ENCODE measurements at places on chromosomes 6 and 20.
A peak's percentile ranks its signal among the peaks of the same experiment; 100 is the strongest.

GRCh38 chr6:17419189-17419575, 25.8 kb downstream of the CAP2 start:
- ATAC-seq = no peak

GRCh38 chr20:325889-326644, 715 bp downstream of the SOX12 start:
- peak; percentile 26 for ATAC-seq

DNA sequence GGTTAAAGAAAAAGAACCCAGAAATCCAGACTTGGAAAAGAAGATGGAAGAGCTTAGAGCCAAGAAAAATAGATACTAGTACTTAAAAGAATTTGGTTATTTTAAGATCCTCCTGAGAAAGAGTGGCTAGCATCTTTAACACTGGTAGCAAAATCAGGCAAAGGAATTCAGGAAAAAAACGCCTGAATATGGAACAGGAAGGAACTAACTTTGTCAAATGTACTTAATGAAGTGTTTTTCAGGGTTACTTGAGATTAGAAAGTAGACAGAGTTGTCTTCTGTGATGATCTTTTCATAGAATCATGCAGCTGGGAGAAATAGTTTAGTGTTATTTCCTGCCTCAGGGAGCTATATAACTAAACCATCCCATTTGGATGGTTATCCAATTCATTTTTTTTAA, 50.8 kb upstream of the SASH1 start:
- ATAC-seq = no peak

DNA sequence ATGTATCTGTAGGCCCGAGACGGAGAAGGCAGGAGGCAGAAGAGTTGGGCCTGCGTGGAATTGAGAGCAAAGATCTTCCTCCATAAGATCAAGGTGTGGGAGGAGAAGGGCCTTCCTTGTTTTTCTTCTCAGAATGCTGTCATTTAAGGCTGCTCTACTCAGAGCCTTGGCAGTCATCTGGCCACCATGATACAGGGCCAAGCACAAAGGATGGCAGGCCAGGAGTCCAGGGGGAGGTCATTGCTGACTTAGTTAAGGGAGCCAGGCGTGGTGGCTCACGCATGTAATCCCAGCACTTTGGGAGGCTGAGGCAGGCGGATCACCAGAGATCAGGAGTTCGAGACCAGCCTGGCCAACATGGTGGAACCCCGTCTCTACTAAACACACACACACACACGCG, 137.1 kb downstream of the BMP7 start:
- no peak for ATAC-seq

DNA sequence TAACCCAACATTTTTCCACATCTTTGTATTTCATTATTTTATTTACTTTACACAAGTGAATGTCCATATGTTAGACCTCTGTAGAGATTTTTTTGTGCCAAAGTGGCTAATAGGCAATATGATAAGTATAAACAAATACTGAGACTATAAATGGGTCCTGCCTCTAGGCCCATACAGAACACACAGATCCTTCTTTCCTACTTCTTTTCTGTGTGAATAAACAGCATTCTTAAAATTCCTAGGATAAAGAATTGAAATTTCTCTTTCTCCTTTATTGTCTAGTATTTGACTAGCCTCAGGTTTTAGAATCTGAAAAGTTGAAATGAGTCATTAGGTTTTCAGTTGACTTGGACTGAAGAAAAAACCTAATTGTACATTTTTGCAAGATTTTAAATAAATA, 46.3 kb upstream of the HS3ST5 start:
- ATAC-seq = no peak

- no peak for ATAC-seq
Observed at GRCh38 chr6:5025911-5026819, 22.3 kb upstream of the RPP40 start.

- no peak for ATAC-seq
Observed at GRCh38 chr6:78810146-78810545, 57.2 kb upstream of the IRAK1BP1 start.

DNA sequence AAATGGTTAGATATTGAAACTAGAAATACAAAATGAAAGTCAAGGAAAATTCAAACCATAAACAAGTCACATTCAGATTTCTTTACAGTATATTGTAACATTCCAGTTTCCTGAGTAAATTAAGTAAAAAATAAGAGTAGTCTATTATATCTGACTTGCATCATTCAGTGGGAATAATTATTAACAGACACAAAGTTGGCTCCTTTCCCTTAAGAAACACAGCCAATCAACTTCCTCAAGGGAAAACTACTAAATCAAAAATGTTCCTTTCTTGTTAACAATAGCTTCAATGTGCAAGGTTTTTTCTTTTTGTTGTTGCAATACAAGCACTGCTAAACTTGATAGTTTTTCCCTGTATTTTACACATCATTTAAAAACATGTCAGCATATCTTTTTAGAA, 33.2 kb downstream of the DNAAF9 start:
- ATAC-seq = no peak

- ATAC-seq = no peak
Observed at GRCh38 chr6:157076451-157076822, 246.9 kb downstream of the TMEM242 start.

GRCh38 chr20:50494428-50494827, 15.8 kb upstream of the PTPN1 start:
- no peak for ATAC-seq

GRCh38 chr20:17014217-17014616, 212.6 kb upstream of the PCSK2 start:
- ATAC-seq = no peak

DNA sequence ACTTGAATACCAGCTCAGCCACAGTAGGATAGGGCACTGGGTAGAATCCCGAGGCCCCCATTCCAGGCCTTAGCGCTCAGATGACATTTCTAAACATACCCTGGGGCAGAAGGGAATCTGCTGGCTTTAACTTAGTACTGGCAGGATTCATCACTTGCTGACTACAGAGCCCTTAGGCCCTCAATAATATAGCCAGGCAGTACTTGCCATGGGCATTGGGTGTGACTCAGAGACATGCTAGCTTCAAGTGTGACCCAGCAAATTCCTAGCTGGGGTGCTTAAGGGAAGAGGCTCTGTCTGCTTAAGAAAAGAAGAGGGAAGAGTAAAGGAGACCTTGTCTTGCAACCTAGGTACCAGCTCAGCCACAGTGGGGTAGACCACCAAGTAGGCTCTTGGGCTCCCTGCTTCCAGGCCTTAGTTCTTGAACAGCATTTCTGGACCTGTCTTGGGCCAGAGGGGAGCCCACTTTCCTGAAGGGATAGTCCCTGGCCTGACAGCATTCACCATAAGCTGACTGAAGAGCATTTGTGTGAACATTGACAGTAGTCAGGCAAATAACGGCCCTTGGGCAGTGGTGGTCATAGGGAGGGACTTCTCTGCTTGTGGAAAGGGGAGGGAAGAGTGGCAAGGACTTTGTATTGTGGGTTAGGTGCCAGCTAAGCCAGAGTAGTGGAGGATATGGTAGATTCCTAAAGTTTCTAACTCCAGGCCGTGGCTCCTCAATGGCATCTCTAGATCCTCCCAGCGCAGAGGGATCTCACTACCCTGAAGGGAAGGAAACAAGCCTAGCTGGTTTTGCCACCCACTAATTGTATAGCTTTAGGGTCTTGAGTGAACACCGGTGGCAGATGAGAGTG, 48.5 kb upstream of the HACE1 start:
- ATAC-seq = no peak

- no peak for ATAC-seq
Observed at GRCh38 chr6:169880516-169880915, 129.1 kb downstream of the ERMARD start.

GRCh38 chr6:105235155-105235554, 55.3 kb upstream of the POPDC3 start:
- no peak for ATAC-seq

DNA sequence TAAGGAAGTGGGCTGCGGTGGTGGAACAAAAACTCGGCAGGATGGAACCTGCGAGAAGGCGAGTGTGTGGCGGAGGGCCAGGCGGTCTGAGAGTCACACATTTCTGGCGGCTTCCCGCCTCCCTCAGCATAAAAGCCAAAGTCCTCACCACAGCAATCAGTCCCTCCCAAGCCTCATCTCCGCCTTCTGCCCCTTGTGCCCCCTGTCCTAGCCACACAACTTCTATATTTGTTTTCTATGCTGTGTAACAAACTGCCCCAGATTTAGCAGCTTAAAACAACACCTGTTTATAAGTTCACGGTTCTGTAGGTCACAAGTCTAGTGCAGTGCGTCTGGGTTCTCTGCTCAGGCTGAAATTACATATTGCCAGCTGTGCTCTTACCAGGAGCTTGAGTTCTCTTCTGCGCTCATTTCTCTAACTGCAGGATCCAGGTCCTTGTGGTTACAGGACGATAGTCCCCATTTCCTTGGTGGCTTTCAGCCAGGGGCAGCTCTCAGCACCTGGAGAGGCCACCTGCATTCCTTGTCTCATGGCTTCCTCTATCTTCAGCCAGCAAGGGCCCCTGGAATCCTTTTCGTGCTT, 11.7 kb upstream of the SPO11 start:
- ATAC-seq = no peak

DNA sequence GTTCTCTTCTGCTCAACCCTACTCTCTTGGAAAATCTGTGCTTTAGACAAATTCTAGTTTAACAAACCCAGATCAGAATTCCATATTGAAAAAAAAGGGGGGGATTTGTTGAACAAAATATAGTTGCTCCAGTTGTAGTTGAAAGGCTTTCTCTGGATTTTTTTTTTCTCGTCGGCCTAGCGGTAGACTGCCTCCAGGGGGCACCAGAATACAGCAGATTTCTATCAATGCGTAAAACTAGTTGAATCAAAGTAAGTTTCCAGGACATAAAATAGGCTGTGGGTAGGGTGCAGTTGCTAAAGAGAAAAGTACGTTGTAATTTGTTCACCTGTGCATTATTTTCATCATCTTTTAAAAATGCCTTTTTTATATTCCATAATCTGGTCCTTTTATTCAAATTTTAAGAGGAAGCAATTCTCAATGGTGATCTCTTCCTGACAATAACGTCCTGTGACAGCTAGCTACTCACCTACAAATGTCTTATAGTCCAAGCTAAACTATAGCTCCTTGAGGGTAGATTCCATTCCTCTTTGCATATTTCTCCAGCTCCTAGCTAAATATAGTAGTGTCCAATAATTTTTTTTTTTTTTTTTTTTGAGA, 105.4 kb downstream of the PERP start:
- ATAC-seq = no peak

- ATAC-seq = no peak
Observed at GRCh38 chr6:157635388-157636244, 187.4 kb upstream of the SNX9 start.

GRCh38 chr20:22368235-22368634, 216.1 kb downstream of the FOXA2 start:
- no peak for ATAC-seq

GRCh38 chr6:166167258-166167731, 356 bp downstream of the TBXT start:
- no peak for ATAC-seq

GRCh38 chr6:170106906-170107525, 183.9 kb downstream of the DLL1 start:
- no peak for ATAC-seq

DNA sequence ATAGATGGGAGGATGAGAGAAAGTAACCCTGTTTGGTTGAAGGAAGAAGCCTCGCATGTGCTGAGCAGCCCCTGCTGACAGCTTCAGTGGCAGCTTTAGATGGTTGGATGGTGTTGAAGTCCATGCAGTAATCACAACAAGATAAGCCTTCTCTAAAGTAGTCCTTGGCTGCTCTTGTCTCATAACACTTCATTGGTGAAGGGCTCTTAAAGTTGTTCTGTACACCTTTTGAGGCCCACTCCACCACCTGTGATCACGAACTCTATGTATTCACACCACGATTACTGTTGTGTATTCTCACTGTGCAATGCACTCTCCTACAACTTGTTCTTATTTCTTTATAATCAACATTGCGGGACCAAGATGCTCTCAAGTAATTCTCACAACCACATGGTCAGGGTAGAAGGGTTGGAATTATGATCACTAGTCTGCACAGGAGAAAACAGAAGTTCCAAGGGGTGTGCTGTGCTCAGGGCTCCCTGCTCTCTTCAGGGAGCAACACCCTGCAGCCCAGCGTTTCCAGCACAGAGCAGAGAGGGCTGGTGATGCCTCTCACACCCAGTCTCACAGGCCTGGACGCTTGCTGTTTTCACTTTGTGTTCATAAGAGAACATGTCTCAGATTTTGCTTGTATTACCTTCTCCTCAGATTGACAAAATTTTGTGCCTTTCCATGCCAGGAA, 294.4 kb downstream of the SMOC2 start:
- ATAC-seq = no peak

GRCh38 chr6:106167096-106167814, 81.1 kb downstream of the PRDM1 start:
- no peak for ATAC-seq

GRCh38 chr6:88449770-88450169, 283.6 kb upstream of the CNR1 start:
- no peak for ATAC-seq

GRCh38 chr6:21360336-21360735, 233.2 kb upstream of the SOX4 start:
- ATAC-seq = no peak

- ATAC-seq = no peak
Observed at GRCh38 chr6:37827603-37828265, 8.2 kb downstream of the ZFAND3 start.

GRCh38 chr20:6157345-6157744, 34.5 kb upstream of the FERMT1 start:
- ATAC-seq = no peak

GRCh38 chr6:90383196-90383822, 86.7 kb upstream of the BACH2 start:
- peak; percentile 96 for ATAC-seq

DNA sequence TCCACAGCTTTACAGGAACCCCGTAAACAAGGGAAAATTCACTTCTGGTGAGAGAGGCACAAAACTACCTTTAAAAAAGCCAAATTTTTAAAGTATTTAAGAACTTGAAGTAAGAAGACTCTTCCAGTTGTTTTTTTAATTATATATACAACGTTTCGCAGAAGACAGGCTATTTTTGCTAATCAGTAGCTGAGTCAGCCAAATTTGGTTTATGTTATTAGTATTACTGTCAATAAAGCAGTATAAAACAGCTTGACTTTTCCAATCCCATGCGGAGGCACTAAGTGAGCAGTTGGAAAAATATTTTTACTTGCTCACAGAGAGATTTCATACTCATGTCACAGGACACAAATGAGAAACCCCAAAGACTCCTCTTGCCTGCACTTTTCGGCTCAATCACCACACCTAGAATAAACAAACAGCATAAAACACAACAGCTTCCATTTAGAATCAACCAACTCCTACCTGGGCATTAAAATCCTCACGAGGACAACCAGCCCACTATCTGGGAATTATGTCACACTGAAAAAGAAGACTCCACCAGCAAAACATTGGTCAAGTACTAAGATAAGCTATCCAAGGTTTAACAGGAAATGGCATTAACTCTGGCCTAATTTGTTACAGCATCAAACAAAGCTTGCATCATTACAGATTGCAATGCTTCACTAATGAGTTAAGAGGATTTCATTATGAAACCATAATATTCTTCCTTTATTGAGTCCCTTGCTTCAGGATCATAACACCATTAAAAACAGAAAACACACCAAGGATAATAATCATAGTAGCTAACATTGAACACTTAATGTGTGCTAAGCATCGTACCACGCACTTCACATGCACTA, 26.3 kb downstream of the ELOVL5 start:
- ATAC-seq = no peak

GRCh38 chr6:52176550-52176949, 9.6 kb upstream of the IL17A start:
- ATAC-seq = no peak

GRCh38 chr6:11711003-11711983, 67.3 kb downstream of the ADTRP start:
- ATAC-seq = peak; percentile 21
